ENCODE measurements at places on chromosomes 1 and 21. TPM values are rescaled to one million over a fixed set of nuclear protein-coding genes. Genes with fewer than 3 reads are reported as not detected.

DNA sequence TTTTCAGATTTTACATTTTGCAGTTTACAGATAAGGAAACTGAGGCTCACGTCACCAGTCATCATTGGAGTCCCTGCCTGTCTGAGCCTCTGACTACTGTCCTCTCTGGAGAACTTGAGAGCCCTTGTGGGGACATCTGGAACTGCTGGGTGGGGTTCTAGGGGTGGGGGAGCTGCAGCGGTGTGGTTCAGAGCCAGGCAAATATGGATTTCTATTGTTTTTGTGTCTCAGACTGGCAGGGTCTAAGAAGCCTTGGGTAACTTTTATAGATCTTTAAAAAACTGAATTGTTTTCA is 46.9 kb downstream of the IER5 start:
- DNase-seq, result no peak

- DNase-seq, result no peak
Observed at GRCh38 chr21:46029186-46029924, 47.8 kb downstream of the COL6A1 start.

GRCh38 chr21:42833439-42833815 is 45.9 kb downstream of the WDR4 start:
- peak; percentile 75 for DNase-seq

DNA sequence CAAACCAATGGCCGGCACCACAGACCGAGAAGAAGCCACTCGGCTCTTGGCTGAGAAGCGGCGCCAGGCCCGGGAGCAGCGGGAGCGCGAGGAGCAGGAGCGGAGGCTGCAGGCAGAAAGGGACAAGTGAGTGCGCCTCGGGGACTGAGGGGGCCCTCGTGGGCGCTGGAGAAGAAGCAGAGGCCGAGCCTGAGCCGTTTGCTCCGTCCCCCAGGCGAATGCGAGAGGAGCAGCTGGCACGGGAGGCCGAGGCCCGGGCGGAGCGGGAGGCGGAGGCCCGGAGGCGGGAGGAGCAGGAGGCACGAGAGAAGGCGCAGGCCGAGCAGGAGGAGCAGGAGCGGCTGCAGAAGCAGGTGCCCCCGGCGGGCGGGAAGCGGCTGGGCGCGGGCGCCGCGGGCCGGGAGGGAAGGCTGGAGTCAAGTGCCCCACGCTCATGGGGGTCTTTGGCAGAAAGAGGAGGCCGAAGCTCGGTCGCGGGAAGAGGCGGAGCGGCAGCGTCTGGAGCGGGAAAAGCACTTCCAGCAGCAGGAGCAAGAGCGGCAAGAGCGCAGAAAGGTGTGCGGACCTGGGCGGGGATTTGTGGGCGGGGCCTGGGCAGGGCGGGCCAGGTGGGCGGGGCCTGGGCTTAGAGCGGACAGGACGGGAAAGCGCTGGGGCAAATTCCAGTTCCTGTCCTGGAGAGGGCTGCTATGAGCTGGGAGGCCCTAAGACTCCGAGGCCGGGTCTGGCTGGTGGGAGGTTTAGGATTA is 22.7 kb downstream of the MAP7D1 start:
- DNase-seq, result no peak

DNA sequence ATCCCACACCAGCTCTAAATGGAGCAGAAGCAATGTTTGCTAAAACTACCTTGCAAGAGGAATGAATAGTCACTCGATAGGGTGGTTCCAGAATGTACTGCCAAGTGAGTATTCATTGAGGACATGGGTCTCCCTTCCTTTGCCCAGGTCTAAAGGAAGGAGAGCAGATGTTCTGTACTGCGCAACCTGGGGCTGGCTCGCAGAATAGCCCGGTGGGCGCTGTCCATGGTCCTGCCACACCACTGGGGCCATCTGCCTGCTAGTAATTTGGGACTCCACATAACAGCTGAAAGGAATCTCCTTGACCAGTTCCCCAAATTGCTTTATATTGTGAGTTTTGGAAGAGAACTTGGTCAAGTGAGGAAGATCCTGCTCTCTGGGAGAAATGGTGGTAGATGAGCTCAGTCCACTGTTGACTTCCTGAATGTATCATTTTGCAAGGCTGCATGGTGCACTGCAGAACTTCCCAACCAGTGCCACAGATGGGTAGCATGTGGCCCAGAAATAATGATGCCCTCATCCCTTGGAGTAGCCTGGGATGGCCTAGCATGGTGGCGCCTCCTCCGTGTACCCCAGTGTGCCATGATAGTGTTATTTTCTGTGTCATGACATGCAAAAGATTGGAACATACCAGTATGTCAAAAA is 5.7 kb downstream of the SLC6A17 start:
- peak; percentile 56 for DNase-seq

GRCh38 chr1:30754684-30755171 is 2.8 kb downstream of the LAPTM5 start:
- DNase-seq, result peak; percentile 53

DNA sequence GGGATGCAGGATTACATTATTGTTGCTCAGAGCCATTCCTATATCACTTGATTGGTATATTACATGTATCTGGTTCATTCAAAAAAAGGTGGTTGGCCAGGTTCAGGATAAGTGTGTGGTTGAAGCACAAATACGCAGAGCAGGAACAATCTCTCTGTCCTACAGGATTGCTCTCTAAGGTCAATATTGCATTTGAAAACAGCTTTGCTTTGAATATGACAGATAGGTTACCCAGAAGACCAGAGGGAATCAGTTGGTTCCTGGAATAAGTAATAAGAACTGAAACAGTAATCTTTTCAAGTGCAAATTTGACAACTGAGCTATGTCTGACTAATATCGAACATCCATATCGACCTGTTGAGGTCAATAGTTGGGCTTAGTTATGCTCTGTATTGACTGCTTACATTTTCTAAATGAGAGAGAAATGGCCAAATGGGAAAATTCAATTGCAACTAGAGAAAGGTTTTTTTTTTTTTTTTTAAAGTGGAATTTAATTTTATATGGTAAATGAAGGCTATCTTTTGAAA is 176.8 kb downstream of the ATP6V1G3 start:
- DNase-seq, result no peak

GRCh38 chr1:247639381-247639981 is 34.1 kb downstream of the OR2G3 start:
- peak; percentile 34 for DNase-seq

GRCh38 chr1:72412286-72412685 is 129.9 kb upstream of the NEGR1 start:
- DNase-seq, result no peak

DNA sequence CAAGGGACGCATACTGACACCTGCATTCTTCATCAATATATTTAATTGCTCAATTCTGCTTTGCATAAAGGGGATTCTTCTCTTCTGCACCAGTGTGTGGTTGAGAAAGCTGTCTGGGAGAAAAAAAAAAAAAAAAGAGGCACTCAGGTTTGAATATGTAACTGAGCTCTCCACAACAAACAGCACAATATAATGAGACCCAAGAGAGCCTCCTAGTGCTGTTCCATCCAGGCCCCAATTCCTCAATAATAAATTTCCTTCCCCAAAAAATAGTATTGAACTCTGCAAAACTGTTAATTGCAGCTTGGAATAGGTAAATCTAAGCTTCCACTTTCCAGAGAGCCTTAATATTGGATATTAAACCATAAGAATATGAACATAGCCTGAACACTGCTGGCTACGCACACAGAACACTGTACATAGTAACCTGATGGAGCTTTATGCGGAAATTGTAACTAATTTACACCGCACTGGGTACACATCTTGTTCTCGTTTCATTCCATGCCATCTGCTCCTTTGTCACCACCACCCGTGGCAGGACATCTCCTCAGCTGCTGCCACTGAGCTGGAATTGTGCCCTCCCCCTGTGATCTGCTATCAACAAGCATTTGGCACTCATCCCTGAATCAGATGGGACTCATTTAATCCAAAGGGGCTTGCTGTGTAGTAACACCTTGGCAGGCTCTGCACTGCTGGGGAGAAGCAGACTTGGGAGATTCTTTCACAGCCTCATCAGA is 272.0 kb downstream of the HHIPL2 start:
- no peak for DNase-seq

DNA sequence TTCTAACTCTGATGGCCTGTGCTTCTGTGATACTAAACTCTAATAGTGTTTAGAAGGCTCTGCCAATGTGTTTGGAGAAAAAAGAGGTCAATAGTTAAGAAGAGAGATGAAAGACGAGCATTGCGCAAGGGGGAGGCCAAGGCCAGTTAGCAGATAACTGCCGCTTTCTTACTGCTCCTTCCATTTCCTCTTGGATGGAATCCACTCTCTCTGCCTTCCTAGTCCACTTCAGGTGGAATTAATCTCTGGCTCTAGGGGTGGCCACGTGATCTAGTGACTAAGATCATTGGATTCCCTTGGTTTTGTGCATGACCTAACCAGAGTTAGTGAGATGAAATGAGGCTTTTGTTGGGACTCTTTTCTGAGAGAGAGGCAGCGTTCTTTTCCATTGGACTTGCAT is 148.3 kb downstream of the ACTL8 start:
- no peak for DNase-seq

- DNase-seq, result no peak
Observed at GRCh38 chr21:42492201-42492600, 3.8 kb downstream of the RSPH1 start.

DNA sequence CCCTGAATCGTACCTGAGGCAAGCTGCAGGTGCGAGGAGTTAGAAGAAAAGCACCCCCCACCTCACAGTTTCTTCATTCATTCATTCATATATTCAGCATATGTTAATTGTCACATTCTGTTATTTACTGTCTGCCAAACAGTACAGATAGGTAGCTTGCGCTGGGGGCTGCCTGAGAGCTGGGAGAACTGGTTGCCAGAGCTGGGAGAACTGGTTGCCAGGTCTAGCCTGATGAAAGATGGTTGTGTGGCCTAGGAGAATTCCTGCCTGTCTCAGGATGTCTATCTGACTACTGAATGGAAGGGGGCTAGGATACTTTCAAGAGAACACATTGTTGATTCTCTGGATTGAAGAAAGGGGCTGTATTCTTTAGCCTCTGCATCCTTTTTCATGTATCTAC is 225.9 kb upstream of the POU3F1 start:
- no peak for DNase-seq

- no peak for DNase-seq
Observed at GRCh38 chr1:176896216-176896615, 268.3 kb downstream of the ASTN1 start.

GRCh38 chr1:181061891-181062835 is 26.3 kb upstream of the IER5 start:
- peak; percentile 45 for DNase-seq

- no peak for DNase-seq
Observed at GRCh38 chr1:220787069-220787619, 431 bp downstream of the MTARC1 start.

- peak; percentile 40 for DNase-seq
Observed at GRCh38 chr1:7616076-7616832, 154.8 kb upstream of the VAMP3 start.

- no peak for DNase-seq
Observed at GRCh38 chr1:15692121-15692682, 8.1 kb downstream of the PLEKHM2 start.

- no peak for DNase-seq
Observed at GRCh38 chr1:60103186-60103585, 29.6 kb upstream of the C1orf87 start.

- peak; percentile 74 for DNase-seq
Observed at GRCh38 chr1:112508278-112509004, at the start of gene WNT2B. Gene WNT2B (plus strand): TSS chr1:112508965. CDS start chr1:112509263, 298 bp downstream.

GRCh38 chr1:169261884-169262283 is 105.7 kb downstream of the NME7 start:
- DNase-seq, result no peak

GRCh38 chr1:244836135-244836521 is 670 bp downstream of the COX20 start:
- peak; percentile 42 for DNase-seq

DNA sequence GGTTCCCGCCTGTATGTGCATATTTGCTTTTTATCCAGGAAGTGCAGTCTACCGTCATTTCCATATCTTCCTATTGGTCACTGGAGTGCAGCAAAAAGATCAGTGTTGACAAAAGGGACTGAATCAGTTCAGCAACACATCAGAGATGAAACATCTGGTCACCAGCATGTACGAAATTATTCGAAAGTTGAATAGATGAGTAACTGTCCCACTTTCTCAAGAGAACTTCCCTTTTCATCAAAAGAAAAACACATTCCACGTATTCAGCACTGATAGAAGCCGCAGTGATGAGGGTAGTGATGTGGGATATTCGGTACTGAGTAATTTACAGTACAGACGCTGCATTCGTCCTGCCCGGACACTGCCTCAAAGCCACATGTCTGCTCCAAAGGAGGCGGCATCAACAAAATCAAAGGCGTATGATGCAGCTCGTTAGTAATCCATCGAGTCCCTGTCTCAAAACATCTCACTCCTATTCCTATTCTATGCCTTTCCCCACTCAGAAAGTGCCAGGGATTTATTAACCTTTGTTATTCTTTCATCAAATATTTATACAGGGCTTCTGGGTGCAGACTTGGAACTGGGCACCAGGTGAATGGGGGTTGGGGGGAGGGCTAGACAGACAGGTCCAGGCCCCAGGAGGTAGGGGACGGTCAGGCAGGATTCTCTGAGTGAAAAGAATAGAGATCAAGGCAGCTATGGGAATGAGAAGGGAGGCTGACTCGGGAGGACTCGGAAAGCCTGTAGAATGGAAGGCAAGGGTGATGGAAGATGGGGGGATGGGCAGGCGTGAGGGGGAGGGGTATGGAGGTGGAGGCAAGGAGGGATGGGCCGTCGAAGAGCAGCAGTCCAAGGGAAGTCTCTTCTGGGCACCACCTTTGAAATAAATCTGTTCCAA is 79.5 kb upstream of the SLC45A1 start:
- DNase-seq, result no peak

DNA sequence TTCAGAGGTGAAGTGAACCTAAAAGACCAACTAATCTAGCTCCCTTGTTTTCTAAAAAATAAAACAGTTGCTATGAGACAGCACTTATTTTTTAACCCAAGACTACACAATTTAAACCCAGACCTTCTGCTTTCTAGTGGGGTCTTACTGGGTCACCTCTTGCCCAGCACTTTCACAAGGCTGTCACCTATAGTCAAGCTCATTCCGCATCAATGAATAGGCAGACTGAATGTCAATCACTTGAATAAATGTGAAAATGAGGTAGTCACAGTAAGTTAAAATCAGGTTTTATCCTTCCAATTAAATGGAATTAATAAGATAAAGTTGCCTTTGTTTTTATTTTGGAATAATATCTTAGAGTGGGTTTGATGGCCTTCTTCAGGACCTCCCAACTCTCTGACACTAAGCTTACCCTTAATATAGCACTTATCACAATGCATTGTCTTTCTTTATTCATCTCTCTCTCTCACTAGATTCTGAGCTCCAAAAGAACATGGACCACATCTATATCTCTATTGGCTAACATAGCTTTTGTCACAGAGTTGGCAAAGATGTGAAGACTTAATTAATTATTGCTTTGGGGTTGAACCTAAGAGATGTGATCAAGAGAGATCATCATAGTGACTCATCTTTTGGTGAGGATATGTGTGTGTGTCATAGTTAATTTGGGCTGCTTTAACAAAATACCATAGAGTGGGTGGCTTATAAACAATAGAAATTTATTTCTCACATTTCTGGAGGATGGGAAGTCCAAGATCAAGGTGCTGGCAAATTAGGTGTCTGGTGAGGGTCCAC is 248.7 kb upstream of the DAB1 start:
- DNase-seq, result no peak

SERPINC1 gene
- 0.38 TPM for total RNA-seq

LCE1C gene
- not detected for total RNA-seq

CXADR gene
- total RNA-seq, result not detected

FAAH gene
- 10.0 TPM for total RNA-seq

OR2AK2 gene
- total RNA-seq, result 0.88 TPM

KRTAP13-1 gene
- not detected for total RNA-seq

TRIM63 gene
- total RNA-seq, result not detected

ZNF648 gene
- total RNA-seq, result not detected

All from natural killer cell (primary cell).